ENCODE measurements at places on chromosomes 13 and 19.

DNA sequence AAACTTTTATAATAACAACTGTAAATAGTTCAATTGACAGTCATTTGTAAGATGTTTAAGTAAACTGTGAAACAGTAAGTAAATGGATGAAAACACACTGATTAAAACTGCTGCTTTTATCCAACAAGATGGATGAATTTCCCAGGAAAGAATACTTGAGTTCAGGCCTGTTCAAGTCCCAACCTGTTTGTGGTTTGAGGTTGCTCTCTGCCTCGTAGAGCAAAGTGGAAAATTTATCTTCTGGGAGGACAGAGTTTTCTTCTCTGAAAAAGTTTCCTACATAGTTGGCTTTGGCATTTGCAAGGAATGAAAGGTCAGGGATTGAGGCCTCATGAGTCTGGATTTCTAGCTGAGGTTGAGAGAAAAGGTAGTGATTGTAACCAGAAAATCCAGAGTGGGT is 15.2 kb upstream of the ZNF543 start:
- DNase-seq, result no peak

GRCh38 chr13:31096654-31097302 is 64.9 kb downstream of the HSPH1 start:
- no peak for DNase-seq

DNA sequence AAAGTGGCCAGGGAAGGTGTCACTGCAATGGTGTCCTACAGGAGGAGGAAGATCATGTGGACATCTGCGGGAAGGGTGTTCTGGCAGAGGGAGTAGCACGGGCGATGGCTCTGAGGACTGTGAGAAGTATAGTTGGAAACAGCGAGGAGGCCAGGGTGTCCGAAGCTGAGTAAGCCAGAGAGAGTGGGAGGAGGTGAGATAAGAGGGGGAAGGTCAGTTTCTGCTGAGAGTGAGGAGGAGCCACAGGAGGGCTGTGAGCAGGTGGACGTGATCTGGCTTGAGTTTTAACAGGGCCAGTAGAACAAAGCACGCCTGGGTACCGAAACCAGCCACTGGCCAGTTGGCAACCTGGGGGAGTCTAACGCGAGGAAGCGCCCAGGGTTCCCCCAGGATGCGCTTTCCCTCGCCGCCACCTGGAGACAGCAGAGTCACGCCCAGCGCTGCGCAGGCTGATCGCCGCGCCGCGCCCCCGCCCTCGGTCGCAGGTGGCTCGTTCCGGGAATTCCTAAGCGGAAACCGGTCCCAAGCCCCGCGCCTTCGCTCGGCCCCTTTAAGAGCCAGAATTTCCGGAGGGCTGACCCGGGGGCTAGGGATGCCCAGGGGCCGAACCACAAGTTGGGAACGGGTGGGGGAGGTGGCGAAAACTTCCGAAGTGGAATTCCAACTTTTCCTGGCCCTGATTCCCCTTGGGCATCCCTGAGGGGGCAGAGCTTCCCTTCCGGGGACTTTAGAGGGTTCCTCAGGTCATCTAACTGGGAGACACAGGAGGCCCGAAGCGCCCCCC is 1.1 kb upstream of the LSR start:
- peak; percentile 48 for DNase-seq

DNA sequence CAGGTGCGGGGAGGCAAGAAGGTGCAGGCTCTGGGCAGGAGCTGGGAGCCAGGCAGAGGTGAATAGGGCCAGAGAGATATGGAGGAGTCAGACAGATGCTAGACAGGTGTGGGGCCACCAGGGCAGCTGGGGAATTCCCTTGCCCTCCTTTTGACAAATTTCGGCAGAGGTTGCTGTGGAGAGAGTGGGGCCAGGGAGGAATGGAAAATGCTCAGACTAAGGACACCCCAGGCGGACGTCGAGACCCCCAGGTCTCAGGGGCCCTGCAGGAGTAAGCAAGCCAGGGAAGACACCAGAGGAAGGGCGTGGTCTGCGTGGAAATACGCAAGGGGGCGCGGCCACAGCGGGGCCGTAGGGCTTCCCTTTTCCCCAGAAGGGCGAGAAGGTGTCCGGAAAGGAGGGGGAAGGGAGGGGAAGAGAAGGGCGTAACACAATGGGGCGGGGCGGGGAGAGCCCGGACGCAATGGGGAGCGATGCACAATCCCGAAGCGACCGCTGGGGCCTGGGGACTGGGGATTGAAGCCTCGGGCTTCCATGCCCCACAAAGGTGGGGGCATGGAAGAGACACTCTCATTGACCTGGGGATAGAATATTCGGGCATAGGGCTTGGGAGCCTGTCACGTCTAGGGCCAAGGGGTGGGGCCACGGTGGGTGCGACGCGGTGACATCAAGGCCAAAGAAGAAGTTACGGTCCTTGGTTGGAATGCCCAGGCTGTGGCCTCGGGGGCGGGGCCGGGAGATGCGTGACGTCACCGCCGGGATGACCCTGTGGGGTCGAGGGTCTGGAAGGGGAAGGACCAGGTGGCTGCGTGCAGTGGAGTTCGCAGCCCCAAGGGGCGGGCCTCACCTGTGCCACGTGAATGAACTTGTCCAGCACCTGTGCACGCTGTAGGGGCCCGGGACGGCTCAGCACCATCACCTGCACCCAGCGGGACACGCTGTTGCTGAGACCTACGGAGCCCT is 8.2 kb downstream of the RASGRP4 start:
- DNase-seq, result peak; percentile 34

DNA sequence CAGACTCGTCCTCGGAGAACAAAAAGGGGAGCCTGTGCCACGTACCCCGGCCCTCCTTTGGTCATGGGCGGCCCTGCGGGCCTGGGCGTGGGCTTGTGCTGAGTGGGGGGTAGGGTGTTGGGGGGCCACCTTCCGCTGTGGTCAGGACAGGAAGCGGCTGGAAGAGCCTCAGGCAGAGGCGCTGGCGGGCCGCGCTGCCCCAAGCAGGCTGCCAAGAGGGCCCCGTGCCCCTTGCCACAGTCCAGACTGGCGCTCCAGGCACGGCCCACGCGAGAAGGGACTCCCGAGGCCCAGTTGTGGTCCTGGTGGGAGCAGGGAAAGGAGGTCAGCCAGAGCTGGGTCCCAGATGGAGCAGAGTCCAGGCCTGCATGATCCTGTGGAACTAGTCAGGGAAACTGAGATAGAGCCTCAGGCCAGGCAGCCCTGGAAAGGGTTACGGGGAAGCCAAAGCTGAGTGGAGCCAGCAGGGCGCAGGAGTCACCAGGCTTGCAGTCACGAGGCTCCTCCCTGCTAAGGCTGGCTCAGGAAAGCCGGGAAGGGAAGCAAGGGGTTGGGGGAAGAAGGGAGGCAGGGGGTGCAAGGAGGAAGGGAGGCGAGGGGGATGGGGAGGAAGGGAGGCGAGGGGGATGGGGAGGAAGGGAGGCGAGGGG is 135.0 kb downstream of the CRYL1 start:
- no peak for DNase-seq

DNA sequence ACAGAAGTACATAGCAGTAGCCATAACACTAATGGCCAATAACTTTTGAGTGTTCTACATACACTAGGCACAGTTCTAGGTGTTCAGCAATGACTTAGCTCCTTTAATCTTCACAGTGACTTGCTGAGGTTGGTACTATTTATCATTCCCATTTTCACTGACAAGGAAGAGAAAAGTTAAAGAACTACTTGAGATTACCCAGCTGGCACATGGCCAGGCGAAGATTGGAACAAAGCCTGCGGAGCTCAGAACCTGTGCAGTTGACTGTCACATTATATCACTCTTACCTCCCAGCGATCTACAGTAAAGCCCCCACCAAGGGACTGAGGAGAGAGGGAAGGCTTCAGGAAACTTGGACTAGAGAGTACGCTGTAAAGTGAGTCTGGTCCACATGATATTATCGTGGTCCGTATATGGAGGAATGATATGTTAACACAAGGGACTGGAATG is 42.4 kb upstream of the WDFY2 start:
- DNase-seq, result no peak

- DNase-seq, result no peak
These were observed 1.8 kb upstream of the CKM start for GRCh38 chr19:45324349-45324907.

DNA sequence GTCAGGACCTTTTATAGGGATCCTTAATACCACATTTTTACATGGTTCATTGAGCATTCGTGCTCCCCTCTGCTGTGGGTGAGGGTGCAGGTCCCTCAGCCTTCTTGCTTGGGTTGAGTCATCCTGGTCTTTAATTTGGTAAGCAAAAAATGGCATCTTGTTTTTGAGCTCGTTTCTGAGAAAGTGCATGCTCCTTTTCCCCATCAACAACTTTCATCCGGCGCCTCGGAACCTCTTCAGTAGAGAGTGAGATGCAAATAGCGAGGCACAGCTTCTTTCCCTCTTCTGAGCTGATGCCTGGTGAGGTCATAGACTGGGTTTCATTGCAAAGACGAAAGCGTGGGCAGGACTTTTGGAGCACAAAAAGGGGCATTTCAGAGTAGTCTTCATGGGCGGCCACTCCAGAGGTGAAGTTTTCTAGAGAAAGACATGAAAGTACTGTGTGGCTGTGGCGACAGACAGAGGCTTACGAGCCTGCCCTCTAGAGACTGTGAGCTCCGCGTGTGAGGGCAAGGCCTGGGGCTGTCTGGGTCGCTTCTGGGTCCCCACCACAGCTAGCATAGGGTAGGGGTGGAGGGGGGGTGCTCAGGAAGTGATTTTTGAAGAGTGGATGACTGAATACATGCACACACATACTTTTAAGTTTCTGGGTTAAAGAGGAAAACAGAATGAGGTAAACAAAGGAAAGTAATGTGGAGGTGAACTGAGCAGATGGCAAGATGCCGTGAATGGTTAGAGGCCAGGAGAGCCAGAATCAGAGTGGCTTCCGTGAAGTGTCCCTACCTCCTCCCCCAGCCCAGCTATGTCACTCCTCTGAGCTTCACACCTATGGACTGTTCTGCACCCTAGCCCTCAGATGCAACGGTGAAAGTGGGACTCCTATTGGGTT is 44.3 kb downstream of the BBC3 start:
- peak; percentile 69 for DNase-seq
